Gastrocnemius medialis (tissue), 4 donors: ENCODE measurements at places on chromosomes 5 and 9. TPM values are rescaled to one million over a fixed set of nuclear protein-coding genes. Genes with fewer than 3 reads are reported as not detected.
A peak's percentile ranks its signal among the peaks of the same experiment; 100 is the strongest.

DNA sequence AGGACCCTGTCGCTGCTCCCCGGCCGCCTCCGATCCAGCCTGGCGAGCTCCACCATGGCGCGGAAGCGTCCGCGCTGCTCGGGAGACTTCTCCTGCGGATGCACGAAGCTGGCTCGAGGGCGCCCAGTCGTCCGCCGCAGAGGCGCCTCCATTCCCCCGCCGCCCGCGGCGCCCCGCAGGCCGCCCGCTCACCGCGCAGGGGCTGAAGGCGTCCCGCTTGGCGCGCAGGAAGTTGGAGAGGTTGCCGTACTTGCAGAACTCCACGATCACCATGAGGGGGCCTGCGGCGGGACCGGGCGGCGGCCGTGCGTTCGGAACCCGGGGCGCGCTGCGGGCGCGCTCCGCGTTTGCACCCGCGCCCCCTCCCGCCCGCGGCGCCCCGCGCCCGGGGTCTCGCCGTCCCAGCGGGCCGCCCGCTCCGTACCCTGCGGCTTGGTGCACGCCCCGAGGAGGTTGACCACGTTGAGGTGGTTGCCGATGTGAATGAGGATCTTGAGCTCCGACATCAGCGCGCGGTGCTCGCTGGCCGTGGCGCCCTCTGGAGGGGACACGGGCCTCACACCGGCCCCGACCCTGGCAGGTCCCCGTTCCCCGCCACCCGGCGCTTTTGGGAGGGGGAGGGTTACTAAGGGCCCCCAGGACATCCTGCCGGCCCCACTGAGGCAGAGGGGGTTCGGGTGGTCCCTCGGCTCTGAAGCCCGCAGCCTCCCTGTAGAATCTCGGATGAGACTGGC lies 27.7 kb upstream of the SCGB3A1 start:
- DNase-seq, result no peak

- no peak for DNase-seq
Measured at GRCh38 chr9:86201474-86202337, 57.8 kb downstream of the C9orf153 start.

DNA sequence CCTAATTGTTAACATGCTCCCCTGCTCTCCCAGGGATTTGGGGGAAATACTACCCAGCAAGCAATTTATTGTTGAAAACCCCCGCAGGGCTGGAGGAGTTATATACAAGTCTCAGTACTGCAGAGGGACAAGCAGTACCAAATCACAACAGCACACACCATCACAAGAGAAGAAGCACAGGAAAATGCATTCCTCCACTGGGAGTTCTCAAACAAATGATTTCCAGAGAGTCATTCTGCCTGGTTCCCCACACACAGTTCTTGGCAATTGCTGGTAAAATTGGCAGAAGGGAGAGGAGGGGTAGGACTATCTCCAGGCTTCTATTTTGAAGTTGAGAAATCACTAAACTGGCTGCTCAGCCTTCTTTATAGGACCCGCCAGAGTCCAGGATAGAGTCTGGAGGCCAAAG lies 16.8 kb downstream of the SIL1 start:
- DNase-seq, result no peak

DNA sequence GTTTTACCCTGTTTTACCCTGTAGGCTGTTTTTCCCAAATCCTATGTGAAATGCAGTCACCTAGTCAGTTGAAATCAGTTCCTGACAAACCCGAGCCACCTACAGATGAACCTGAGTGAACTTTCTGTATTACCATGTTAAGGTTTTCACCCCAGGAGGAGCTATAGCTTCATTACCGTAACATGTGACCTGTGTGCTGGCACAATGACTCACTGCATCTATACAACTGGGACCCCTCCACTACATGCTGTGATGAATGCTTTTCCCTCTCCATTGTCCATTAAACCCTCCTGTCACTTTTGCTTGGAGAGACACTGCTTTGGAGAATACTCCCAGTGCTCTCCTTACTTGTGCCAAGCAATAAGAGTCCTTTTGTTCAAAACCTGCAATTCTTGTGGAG lies 1974.8 kb downstream of the EFNA5 start:
- no peak for DNase-seq

DNA sequence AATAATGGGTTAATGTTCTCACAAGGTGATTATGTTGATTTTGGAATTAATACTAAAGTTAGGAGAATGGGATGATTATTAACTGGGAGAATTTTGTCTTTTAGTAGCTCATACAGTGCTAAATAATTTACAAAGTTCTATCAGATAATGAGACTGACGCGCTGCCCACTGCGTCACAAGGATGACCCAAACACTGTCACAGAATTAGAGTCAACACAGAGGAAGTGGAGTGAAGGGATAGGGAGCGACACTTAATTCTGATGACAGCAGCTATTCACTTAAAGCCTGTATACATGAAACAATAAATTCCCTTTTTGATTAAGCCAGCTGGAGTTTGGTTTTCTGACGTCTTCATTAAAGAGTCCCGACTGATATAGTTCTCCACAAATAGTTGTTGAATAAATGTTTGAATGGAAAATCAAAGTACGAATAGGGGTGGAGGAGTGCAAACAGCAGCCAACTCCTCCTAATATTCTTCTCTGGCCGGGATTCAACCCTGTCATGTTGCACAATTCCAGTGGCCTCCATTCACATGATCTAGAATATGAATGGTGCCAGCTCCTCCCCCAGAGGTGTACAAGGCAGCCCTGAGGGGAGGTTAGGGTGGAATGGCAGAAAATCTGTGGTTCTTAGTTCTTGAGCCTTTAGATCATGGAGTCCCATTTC lies 140.3 kb downstream of the PCSK1 start:
- peak; percentile 33 for DNase-seq

DNA sequence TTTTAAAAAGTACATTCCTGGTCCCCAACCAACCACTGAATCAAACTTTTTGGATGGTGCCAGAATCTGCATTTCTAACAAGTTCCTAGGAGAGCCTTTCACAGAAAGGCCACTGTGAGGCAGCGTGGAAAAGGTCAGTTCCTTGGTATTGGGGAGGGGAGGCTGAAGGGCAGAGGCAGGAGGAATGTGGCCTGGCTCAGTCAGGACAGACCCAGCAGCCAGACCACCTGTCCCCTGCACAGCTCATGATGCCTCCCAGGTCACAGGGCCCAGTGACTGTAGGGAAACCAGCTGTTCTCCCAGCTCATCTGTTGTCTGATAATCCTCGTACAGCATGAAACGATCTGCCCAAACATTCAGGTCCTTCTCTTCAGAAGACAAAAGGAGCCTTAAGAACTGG lies 132.9 kb downstream of the LHFPL2 start:
- DNase-seq, result no peak

DNA sequence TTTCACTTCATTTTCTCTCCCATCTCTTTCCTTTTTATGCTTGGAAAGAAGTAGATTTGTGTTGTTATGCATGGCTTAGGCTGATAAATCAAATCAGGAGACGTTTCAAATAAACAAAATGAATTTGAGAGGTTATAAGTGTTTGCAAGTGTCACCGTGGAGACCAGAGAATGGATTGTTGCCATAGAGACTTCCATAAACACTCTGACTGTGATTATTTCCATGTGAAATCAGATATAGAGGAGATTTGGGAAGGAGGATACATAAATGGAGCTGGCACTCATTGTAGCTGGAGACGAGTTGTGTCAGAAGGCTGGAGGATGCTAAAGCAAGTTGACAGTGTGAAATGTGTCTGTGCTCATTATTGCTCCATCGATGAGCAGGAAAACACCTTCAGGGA lies 84.2 kb upstream of the PCSK1 start:
- DNase-seq, result no peak

- DNase-seq, result no peak
Measured at GRCh38 chr9:69222970-69223369, 48.9 kb downstream of the TJP2 start.

- DNase-seq, result no peak
Measured at GRCh38 chr5:109939116-109939682, 249.5 kb downstream of the MAN2A1 start.

GRCh38 chr5:101326766-101327165 lies 423.7 kb upstream of the ST8SIA4 start:
- DNase-seq, result no peak

- no peak for DNase-seq
Measured at GRCh38 chr5:431001-431710, 11.8 kb upstream of the EXOC3 start.

DNA sequence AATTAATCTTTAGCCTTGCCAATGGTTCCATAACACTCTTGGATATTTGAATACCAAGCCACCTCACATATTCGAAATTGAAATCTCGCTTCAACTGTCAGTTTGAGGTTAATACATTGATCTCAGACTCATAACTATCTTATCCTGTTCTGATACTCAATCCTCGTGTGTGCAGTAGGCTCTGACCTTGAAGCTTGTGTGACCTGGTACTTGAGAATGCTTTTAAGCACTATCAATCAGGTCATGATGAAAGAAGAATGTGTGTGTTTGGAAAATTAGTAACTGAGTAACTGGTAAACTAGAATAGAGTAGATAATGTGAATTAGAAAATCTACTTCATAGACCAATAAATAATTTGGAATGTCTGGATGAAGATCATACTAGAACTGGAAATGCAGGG lies 1266.7 kb downstream of the MAT2B start:
- no peak for DNase-seq

GRCh38 chr9:89367281-89367680 lies 49.0 kb downstream of the SECISBP2 start:
- peak; percentile 10 for DNase-seq

- DNase-seq, result no peak
Measured at GRCh38 chr9:18457510-18457909, 16.4 kb upstream of the ADAMTSL1 start.

DNA sequence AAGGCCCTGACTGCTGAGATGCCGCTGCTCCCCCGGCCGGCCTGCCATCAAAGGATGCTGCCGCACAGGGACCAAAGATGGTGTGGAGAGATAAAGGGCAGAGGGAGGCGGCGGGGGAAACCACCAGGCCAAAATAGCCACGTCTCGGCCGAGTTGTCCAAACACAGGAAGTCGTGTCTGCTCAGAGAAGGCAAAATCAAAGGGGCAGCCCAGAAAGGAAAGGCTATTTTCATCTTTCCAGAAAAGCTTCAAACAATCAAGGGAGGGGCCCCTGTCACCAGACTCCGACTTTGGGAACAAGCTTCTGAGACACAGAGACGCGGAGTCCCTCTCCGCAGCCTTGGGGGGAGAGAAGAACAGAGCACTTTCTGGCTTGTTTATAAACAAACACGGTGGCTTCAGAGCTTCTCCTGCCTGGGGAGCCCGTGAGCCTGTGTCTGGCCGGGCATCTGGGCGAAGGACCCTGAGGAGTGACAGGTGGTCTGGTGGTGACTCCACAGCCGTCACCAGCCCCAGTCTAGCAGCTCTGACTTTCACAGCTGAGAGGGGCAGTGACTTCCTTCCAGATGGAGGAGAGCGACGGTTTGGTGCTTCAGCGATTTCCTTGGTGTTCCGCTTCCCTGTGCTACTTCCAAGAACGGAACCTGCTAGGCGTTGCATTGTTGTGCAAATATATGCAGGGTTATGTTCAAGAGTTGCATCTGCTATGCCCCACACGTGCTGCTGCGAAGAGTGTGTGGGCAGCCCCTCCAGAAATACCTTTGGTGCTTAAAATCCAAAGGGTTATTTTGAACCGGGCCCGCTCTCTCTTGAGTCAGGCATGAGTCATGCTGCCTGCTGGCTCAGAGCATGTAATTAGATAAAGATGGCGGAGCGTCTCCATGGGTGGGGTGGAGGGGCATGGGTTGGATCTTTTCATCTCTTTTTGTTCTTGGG lies 24.0 kb downstream of the ADAMTSL2 start:
- no peak for DNase-seq

DNA sequence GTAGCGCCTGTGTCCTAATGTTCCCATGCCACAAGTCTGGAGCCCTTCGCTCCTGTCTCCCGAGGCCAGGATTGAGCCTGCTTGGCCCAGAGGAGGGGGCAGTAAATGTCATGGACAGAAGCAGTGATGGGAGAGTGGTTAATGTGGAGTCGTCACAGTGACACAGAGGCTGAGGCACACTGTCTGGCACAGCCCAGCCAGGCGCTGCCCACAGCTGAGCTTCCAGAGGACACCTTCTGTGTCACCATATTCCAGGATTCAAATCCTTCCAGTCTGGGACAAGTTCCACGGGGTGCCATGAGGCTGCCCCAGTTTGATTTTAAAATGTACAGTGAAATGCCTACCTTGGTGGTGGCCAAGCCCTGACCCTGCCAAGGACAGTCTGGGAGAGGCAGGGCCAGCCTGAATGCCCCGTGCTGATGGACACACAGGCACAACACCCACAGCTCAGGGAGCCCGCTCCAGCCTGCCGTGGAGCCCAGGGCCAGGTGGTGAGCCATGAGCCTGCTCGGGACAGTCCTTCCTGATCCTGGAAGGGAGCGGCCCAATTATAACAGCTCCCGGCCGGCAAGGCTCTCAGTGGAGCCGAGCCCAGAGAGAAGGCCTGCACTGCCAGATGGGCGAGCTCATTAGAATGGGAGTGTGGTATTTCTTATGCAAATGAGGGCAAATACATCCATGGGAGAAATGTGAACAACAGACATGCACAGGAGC lies 99.1 kb upstream of the RUFY1 start:
- no peak for DNase-seq

- no peak for DNase-seq
Measured at GRCh38 chr9:105308461-105309341, 64.2 kb downstream of the SLC44A1 start.

GRCh38 chr9:90868555-90868954 lies 66.9 kb downstream of the SYK start:
- no peak for DNase-seq

Gene ECPAS
- total RNA-seq, result 358 TPM

Gene SLC36A2
- 15.0 TPM for total RNA-seq

Gene PAX5
- not detected for total RNA-seq

Gene NTNG2
- total RNA-seq, result 0.18 TPM

Gene ADGRV1
- total RNA-seq, result not detected

Gene GDA
- total RNA-seq, result not detected
